ENCODE measurements at places on chromosomes 13 and 19.

GRCh38 chr19:46954502-46954992 lies 65.1 kb upstream of the NPAS1 start:
- no peak for DNase-seq

DNA sequence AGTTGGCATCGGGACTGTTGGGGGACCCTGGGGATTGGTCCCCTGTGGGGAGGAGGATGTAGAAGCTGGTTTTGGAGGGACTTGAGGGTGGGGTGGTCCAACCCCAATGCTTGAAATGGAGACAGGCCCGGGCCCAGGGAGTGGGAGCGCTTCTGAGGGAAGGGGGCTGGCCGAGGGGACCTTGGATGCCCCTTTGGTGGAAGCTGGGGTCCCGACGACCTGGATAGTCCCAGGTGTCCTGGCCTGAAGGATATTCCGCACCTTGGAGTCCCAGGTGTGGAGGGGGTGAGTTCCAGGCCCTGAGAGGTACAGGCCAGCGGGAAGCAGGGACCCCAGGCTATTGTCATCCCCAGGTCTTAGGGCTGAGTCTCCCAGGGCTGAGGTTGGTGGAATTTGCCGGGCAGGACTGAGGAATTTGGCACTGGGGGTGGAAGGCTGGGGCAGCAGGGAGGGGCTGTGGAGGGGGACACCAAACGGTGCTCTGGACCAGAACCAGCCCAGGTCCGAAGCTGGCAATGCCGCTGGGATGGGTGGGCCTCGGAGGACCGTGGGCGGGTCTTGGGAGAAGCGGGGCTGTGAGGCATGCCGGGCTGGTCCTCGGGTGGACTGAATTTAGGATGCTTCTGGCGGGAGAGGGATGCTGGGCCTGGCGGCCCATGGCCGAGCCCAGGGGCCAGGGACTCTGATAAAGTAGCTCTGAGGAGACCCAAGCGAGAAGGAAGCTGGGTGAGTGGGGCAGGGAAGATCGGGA lies 1.8 kb downstream of the HDGFL2 start:
- no peak for DNase-seq

DNA sequence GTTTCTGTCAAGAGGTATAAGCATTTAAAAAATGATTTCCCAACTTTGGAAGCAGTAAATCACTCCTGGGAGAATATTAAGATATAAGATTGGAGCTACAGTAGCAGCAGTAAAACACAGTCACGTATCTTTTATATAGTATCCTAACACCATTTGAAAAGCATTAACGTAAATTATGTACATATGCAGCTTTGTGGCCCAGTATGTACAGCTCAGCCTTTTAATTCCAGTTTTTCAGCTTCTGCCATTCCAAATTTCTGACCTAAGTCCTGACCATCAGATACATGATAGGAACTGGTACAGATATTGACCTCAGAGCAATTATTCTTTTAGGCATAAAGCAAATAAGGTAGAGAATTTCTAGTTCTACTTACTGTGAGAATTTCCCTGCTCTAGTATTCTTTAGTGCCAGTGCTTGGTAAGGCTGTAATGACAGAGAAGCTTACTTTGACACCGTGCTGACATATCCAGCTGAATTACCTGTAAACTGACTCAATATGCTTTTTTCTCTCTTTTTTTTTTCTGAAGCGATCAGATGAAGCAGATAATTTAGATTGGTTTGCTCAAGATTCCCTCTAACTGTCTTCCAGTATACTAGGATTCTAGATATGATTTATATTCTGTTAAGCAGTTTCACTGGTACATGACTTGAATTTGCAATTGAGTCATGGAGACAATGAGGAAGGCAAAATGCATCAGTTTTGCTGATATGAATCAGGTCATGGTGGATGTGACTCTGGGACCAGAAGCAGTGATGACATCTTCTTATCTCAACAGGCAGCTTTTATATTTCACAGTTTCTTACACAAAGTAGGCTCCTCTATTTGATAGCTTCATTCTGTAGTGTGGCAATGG lies 703.6 kb downstream of the SLITRK6 start:
- DNase-seq: no peak

DNA sequence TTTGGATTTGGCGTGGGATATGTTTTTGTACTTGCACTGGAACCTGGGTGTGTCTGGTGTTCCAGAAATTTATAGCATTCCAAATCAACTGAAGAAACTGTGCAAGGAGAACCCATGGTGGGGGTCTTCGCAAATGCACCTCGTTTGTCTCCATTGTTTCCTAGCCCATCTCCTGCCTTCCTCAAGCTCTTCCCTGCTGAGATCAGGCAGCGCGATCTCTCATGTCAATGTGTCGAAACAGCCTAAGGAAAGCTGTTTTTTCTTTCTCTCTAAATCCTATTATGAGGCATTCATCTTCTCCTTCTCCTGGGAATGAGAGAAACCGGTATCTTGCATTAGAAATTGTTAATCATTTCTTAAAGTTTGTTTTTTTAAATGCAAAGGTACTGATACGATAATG lies 131.0 kb downstream of the KLF5 start:
- DNase-seq: no peak

DNA sequence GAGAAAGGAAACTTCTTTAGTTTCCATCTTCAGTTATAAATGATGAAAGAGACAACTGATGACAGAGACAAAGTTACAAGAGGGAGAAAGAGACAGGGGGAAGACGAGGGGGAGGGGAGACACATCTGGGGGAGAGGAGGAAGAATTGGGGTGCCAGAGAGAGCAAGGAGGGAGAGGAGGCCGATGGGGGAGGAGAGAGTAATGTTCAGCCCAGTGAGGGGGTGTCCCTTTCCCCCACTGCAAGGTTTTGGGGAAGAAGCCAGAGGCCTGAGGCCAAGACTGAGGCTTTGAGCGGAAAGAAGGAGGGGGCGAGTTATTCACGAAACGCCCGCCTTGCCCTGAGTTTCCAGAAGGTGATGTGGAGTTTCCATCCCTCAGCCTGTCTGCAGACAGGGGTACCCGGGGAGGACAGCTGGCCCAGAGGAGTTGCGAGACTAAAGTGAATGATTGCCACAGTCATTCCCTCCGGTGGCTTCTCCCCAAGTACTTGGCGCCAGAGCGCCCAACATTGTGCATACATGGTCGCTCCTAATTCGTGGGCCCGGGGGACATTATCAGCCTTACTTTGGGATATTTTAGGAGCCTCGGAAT lies 558 bp upstream of the PPAN start:
- DNase-seq: peak; percentile 60

- DNase-seq: no peak
Measured at GRCh38 chr13:39588384-39588783, 14.6 kb downstream of the LHFPL6 start.

GRCh38 chr13:24529478-24529877 lies 16.9 kb upstream of the PARP4 start:
- DNase-seq: no peak

GRCh38 chr13:20360835-20361412 lies 128.8 kb upstream of the GJB6 start:
- no peak for DNase-seq

DNA sequence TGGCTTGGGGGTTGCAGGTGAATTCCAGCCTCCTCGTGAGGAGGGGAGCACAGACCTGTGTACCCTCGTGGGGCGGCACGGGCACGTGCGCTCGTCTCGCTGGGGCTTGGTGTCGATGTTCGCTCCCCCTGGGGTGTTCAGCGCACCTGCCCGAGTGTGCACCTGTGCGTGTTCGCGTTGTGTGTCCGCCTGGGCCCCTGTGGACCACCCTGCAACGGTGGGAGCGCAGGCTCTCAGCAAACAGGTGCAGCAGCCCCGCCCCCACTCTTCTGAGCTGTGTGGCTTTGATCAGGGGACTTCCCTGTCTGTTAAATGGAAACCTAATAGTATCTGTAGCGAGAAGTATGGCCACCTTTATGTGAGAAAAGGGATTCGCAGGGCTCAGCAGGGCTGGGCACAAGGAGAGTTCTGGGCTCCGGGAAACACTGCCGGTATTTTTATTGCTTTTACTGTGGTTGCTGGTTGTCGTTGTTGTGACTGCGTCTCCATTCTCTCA lies 549 bp downstream of the SMIM17 start:
- no peak for DNase-seq

DNA sequence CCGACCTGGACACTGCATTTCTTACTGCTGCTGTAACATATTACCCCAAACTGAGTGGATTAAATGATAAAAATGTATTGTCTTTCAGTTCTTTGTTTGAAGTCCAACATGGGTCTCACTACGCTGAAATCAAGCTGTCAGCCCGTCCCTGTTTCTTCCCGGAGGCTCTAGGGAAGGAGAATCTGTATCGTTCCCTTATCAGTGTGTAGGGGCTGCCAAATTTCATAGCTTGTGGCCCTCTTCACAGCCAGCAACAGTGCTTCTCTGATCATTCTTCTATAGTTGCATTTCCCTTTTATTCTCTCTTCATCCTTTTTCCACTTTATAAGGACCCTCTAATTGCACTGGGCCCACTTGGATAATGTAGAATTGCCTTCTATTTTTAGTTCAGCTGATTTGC lies 10.1 kb downstream of the ZNF234 start:
- no peak for DNase-seq

DNA sequence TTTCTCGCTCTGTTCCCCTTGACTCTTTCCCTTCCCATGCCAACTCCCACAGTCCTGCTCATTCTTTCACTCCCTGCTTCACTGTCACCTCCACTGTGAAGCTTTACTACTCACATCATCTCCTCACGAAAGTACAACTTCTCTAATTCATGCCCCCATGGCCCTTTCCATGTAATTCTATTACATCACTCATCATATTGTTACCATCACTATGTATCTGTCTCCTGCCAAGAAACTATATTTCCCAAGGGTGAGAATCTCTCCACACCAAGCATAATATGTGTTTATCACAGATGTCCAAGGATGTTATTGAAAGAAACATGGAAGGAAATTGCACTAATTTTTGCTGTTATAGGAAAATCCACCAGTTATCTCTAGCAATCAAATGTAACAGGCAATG lies 37.2 kb upstream of the LRCH1 start:
- no peak for DNase-seq

GRCh38 chr13:99751517-99752199 lies 219.9 kb downstream of the ZIC5 start:
- DNase-seq: no peak

DNA sequence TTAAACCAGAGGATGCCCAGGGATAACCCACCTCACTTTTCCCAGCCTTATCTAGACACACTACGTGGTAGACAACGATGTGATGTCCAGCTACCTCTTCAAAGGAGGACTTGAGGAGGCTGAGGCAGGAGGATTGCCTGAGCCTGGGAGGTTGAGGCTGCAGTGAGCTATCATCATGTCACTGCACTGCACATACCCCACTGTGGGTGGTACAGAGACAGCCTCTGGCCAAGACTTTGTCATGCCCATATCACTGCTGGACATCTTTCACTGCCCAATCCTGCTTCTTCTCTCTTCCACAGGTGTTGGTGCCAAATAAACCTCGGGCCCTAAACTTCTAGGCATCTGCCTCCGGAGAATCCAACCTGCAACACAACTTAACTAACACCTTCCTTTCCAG lies 85.8 kb downstream of the FAM216B start:
- no peak for DNase-seq

DNA sequence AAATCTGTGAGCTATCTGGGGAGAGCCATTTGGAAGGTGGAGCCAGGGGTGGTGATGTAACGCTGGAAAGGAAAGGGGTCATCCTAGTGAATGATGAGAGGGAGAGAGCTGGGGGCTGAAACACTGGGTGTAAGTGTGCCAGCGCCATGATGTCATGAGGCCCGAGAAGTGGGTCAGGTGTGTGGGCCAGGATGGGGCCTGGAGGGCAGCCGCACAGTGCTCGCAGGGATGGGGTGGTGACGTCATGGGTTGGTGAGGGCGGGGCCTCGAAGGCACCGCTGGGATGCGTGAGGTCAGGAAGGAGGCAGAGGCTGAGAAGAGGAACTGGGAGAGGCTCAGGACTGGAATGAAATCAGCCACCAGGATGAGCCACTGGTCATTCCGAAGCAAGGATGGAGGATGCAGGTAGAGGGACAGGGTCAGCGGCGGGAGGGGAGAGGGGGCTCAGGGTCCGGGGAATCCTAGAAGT lies 4.4 kb downstream of the CCDC61 start:
- DNase-seq: no peak

DNA sequence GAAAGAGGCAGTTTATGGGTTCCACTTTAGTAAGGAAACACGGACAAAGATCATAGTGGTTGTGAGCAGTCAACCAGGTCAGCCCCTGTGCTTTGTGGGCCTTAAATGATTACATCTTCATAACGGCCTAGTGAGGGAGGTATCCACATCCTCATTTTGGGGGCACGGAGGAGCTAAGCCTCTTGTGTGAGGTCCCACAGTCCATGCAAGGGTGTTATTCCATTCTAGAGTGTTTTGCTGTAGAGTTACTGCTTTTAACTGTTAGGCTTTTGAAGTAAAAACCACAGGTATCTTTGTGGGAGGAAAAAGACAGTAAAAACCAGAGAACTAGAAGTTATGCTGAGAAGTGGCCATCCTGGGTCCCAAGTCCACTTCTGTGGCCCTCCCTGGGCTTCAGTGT lies 4.0 kb downstream of the NOP53 start:
- no peak for DNase-seq

DNA sequence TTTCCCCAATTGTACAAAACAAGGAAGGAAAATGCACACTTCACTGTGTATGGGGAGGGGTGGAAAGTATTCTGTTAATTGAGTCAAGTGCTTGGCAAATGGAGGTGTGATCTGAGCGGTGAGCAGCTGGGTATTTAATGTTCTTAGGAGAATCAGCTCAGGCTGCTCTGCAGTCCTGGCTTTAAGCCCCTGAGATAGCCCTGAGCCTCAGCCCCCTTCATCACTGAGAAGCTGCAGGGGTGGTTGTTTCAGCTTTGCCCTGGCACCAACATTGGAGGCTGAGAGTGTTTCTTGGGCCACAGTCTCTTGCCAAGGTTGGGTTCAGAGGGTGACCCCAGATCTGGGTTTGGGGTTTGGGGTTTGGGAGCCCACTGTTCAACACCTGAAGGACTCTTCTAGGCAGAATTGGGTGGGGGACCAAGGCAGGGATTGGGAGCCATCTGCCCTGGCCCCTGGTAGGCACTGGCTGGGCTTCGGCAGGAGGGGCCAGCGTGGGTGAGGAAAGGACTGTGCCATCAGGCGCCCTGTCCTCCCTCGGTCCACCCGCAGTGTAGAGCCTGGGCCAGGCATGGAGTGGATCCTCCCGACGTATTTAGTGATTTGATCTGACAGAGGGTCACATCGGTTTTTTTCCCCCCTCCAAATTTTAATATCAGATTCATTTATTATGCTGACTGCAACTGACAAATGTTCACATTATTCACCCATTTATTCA lies 66.7 kb upstream of the ZNF536 start:
- no peak for DNase-seq

GRCh38 chr13:112117258-112117954 lies 50.5 kb downstream of the SOX1 start:
- no peak for DNase-seq

Data from stimulated activated CD8-positive, alpha-beta memory T cell treated with anti-CD3 and anti-CD28 coated beads, Interleukin-4, amount 100 ng/mL, for 1 hour (primary cell).